ENCODE measurements at places on chromosomes 11 and 22.

DNA sequence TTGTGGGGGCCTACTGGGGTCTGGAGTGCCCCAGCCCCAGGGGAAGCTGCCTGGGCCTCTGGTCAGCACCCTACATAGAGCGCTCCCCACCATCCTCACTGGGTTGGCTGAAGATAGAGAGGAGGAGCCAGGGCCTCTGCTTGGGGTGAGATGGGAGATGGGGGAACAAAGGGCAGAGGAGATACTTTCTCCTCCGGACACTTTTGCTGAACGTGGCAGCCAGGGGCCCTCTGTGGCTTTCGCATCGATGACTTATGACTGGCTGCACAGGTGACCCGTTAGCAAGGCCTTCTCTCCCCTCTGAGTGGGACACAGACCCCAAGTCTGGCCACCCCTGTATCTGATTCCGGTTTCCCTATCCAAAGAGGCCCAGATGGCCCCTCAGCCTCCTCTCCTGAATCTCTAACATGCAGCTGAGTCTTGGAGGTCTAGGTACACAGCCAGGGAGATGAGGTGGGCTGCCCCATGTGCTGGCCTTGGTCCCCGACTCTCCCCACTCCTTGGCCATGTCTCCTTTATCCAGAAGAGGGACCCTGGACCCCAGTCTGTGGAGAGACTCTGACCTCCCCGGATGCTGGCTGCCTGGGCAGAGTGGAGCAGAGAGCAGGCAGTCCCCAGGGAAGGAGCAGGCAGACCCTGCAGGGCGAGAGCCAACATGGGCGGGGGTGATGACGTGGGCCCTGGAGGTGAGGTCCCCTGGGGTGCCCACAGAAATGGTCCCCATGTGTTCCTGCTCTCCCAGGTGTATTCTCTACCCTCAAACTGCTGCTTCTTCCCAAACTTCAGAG lies 59.3 kb upstream of the NECTIN1 start:
- DNase-seq = no peak

DNA sequence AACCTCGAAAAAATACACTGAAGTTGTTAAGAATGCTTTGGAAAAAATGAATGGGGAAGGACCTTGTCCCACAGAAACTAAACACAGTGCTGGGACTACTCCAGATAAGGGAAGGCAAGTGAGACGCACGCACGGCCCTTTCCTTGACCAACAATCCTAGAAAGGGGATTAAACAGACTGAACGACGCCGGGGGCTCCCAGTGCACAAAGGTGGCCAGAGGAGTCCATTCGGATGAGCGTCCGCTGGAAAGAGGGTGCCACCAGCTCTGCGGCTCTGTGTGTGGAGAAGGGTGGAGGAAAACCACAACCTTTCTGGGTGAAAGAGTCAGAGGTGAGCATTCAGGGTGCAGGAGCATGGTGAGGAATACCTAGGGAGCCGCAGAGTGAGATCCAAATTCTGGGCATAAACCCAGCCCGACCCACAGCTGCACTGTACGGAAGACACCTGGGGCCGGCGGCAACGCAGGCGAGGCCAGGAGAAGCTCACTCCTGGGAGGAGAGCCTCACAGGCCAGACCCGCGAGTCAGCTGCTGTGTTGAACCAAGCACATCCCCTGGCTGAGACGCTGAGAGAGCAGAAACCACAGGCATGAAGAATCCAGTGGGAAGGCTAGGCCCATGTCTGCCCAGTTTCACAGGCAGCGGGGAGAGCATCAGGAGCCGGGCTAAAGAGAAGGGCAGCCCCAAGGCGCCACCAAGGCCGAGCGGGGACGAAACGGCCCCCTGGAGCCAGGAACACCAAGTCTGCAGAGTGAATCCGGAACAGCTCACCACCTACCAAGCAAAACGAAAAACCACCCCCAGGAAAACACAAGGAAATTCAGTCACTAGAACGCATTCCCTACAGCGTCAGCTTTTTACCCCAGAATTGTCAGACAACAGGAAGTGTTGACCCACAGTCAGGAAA lies 177.1 kb downstream of the BRD1 start:
- DNase-seq = no peak

GRCh38 chr22:42270176-42270509 lies 310 bp downstream of the TCF20 start:
- peak; percentile 34 for DNase-seq

- peak; percentile 82 for DNase-seq
These were observed 262.7 kb downstream of the ETS1 start for GRCh38 chr11:128324531-128325141.

DNA sequence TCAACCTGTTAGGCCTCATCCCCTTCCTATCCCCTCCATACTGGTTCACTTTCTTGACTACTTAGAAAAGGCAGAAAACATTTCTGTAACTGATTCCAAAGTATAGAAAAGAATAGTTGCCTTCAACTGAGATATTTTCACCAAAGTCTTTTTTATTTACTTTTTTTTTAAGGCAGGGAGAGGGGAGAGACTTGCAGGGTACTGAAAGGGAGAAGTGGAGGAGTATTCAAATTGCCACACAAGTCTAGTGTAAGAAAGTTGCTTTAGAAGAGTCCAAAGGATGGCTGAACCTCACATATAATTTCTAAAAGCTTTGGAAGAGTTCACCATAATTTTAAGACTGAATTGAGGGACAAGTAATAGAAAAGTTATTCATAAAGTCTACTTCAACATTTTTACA lies 6.3 kb downstream of the PHF21A start:
- no peak for DNase-seq

DNA sequence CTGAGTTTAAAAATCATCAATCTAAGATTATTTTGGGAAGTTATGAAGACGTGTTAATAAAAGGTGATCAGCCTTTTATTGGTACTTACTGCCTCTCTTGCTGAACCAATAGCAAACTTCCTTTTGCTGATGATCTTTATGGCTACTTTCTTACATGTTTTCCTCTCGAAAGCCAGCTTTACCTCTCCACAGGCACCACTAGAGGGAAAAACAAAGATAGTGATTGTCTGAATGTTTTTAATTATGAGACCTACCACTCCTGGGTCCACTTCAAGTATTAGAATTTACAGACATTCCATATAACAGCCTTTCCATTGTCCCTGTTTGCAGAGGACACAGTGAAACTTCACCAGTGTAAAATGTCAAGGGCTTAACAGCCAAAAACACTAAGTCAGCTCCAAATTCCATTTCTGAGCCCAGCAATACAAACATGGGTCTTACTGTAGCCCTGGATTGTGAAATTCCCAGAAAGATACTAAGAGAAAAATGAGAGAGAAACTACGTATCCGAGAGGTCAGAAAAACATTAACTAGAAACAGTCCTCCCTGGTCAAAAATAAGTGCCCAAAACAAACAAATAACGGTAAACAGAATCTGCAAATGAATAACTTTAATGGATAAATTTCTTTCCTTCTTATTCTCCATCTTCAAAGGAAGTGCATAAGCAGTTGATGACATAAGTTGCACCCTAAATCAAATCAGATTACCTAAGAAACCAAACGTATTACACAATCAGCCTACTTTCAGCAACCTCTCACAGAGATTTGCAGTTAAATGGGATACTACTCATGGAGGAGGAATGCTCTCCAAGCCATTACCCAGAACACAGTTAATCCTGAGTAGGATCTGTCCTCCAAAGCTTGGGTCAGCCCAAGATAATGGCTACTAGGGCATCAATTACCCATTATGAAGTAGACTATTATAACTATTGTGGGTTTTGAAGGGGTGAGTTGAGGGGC lies 29.5 kb downstream of the CHEK2 start:
- no peak for DNase-seq

DNA sequence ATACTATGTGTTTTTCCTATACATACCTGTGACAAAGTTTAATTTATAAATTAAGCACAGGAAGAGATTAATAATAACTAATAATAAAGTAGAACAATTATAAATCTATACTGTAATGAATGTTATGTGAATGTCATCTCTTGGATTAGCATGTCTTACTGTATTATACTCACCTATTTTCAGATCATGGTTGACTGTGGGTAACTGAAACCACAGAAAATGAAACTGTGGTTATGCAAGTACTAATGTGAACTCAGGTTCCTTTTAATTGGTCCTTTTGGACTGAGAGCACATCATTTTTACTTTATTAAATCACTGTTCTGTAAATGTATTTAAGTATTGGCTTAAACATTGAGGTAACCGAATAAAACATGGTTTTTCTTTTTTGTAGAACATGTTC lies 108.8 kb downstream of the PPP6R3 start:
- DNase-seq = no peak

GRCh38 chr11:46119352-46120216 lies 1.7 kb downstream of the PHF21A start:
- DNase-seq = peak; percentile 47

- DNase-seq = no peak
These were observed 65.2 kb downstream of the CABIN1 start for GRCh38 chr22:24076091-24076867.

- no peak for DNase-seq
These were observed 146.4 kb downstream of the CHST1 start for GRCh38 chr11:45518833-45519535.

DNA sequence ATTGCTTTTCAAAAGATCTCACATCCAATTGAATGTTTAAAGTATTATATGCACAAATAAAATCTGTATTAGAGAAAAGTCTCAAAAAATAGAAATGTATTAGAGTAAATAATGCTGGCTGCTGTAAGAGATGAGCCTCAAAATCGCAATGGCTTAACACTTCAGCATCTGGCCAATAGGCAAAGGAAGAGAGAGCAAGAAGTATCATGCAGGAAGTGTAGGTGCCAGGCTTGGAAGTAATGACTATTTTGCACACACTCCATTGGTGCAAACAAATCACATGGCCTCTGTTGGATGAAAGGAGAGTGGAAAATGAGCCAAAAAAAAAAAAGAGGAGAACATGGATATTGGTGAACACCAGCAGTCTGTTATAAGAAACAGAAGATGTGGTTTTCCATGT lies 193.0 kb upstream of the E2F8 start:
- no peak for DNase-seq

- DNase-seq = no peak
These were observed 504 bp upstream of the ZNF215 start for GRCh38 chr11:6925636-6926207.

- DNase-seq = peak; percentile 43
These were observed 912 bp downstream of the PTPRCAP start for GRCh38 chr11:67436459-67437081.

DNA sequence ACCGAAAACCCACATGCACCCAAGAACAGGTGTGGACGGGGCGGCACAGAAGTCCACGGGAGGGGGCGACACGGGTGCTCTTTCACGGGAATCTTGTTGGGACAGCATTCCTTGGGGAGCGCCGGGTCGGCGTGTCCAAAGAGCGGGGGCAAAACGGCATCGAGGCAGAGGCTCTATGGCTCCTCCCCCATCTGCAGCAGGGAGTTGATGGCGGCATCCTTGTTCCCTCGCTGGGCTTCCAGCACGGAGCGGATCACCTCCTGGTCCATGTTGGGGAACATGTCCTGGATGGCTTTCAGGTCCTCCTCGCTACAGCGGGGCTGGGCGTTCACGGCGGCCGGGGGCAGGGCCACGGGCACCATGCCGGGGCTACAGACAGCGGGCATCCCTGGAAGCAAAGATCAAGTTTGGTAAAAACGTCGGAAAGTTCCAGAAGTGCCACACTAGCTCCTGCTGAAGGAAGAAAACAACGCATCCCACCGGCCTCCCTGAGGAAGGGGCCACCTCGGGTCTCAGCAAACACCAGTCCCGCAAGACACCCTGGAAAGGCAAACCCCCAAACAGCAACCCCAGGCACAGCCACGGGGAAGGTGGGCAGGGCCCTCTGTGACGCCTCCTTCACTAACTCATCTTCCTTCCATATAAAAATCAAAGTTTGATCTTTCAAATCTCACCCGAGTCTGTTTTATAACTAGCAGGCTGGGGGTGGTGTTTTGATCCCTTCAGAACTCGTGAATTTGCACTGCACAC lies 32.4 kb downstream of the TOLLIP start:
- no peak for DNase-seq

DNA sequence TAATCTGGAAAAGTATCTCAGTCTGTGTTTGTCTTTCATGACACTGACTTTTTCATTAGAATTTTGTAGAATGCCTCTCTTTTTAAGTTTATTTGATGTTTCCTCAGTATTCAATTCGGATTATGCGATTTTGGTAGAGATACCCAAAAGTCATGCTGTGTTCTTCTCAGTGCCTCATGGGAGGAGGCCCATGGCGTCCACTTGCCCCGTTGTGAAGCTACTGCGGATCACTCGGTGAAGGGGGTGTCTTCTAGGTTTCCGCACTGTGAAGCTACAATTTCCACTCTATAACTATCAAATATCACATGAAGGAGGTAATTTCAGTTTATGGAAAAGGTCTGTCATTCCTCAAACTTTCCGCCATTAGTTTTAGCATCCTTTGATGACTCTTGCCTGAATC lies 794.0 kb downstream of the TBC1D22A start:
- no peak for DNase-seq

All from stimulated activated CD8-positive, alpha-beta memory T cell treated with anti-CD3 and anti-CD28 coated beads, Interleukin-7, amount 100 ng/mL, for 4 hours (primary cell).